ENCODE measurements at places on chromosomes 2 and 18. TPM values are rescaled to one million over a fixed set of nuclear protein-coding genes. Genes with fewer than 3 reads are reported as not detected.

TBC1D8 gene
- total RNA-seq = 34.9 TPM

COL6A3 gene
- 455 TPM for total RNA-seq

GREB1L gene
- 9.3 TPM for total RNA-seq

ANKRD30BL gene
- total RNA-seq = 1.4 TPM

ASXL3 gene
- total RNA-seq = 13.4 TPM

SAG gene
- not detected for total RNA-seq

PLB1 gene
- 2.6 TPM for total RNA-seq

RNF149 gene
- total RNA-seq = 78.4 TPM

CYP20A1 gene
- 27.0 TPM for total RNA-seq

UPP2 gene
- 2.4 TPM for total RNA-seq

NEB gene
- 313 TPM for total RNA-seq

C2orf81 gene
- 3.7 TPM for total RNA-seq

TRIM54 gene
- total RNA-seq = 10.4 TPM

CCDC85A gene
- 4.2 TPM for total RNA-seq

FAM110C gene
- total RNA-seq = 12.0 TPM

DPP4 gene
- 85.9 TPM for total RNA-seq

ENOSF1 gene
- total RNA-seq = 78.3 TPM

CNOT11 gene
- total RNA-seq = 22.5 TPM

FEV gene
- total RNA-seq = 1.3 TPM

PDE6D gene
- 14.9 TPM for total RNA-seq

CLEC4F gene
- total RNA-seq = not detected

FBXO41 gene
- total RNA-seq = 1.5 TPM

PAX8 gene
- 178 TPM for total RNA-seq

TMEM178A gene
- total RNA-seq = 40.5 TPM

AFF3 gene
- 52.7 TPM for total RNA-seq

NOSTRIN gene
- total RNA-seq = 25.3 TPM

MOGAT1 gene
- not detected for total RNA-seq

BARD1 gene
- 41.9 TPM for total RNA-seq

PSTPIP2 gene
- 9.9 TPM for total RNA-seq

MYOM1 gene
- total RNA-seq = 92.8 TPM

GALNT13 gene
- total RNA-seq = 1.1 TPM

TSPYL6 gene
- total RNA-seq = not detected

RRM2 gene
- total RNA-seq = 26.7 TPM

TRIM43 gene
- 0.18 TPM for total RNA-seq

NOL4 gene
- 2.7 TPM for total RNA-seq

GKN1 gene
- not detected for total RNA-seq

CENPA gene
- total RNA-seq = 5.3 TPM

DUSP28 gene
- 7.0 TPM for total RNA-seq

ACADL gene
- total RNA-seq = 16.1 TPM

IFIH1 gene
- 7.6 TPM for total RNA-seq

All from metanephros (tissue), 2 donors.